Right atrium auricular region (tissue), 2 donors: ENCODE measurements at places on chromosomes 7 and 10. TPM values are rescaled to one million over a fixed set of nuclear protein-coding genes. Genes with fewer than 3 reads are reported as not detected.

- H3K27me3 ChIP-seq: no peaks in the 10 kb centered on the region
- no peaks in the 10 kb centered on the region for H3K36me3 ChIP-seq
- no peak for DNase-seq
- peak overlapping the region; percentile 90 for H3K27ac ChIP-seq
- peak overlapping the region; percentile 31 for H3K4me3 ChIP-seq
These were observed 177.3 kb upstream of the PHYHIPL start for GRCh38 chr10:58998924-58999713.

The LRRD1 gene
- 0.30 TPM for total RNA-seq

- DNase-seq: no peak
- H3K36me3 ChIP-seq: no peaks in the 10 kb centered on the region
- H3K27ac ChIP-seq: no peak overlapping the region
- H3K4me1 ChIP-seq: no peaks in the 10 kb centered on the region
These were observed 241.6 kb upstream of the CACNA2D1 start for GRCh38 chr7:82685214-82685613.

The PTPRZ1 gene
- total RNA-seq: 2.6 TPM

DNA sequence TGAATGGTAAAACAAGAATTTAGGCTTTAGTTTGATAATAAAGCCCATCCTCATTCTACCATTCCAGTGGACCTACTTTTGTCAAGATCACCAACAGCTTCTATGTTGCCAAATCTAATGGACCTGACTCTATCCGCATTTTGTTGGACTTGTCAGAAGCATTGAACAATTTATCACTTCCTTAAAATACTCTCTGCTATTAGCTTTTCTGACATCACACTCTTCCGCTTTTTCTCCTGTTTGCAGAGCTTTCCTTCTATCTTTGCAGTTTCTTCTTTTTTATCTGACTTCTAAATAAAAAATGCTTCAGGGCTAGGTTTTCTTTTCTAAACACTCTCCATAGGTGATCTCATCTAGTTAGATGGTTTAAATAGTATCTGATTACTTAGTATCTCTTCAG is 42.7 kb upstream of the SMIM30 start:
- no peak for DNase-seq
- H3K36me3 ChIP-seq: no peaks in the 10 kb centered on the region
- H3K4me1 ChIP-seq: no peaks in the 10 kb centered on the region
- no peak overlapping the region for H3K4me3 ChIP-seq
- no peak overlapping the region for H3K27ac ChIP-seq

GRCh38 chr10:35552650-35553342 is 52.3 kb upstream of the GJD4 start:
- peaks cover 16% of the 10 kb centered on the region for H3K36me3 ChIP-seq
- H3K27me3 ChIP-seq: no peaks in the 10 kb centered on the region
- no peak overlapping the region for H3K27ac ChIP-seq
- DNase-seq: no peak

GRCh38 chr10:33501161-33501560 is 166.7 kb upstream of the NRP1 start:
- no peaks in the 10 kb centered on the region for H3K27me3 ChIP-seq
- H3K36me3 ChIP-seq: no peaks in the 10 kb centered on the region
- no peak overlapping the region for H3K4me3 ChIP-seq
- H3K4me1 ChIP-seq: no peaks in the 10 kb centered on the region
- no peak for DNase-seq
- H3K27ac ChIP-seq: no peak overlapping the region

The OPN1SW gene
- not detected for total RNA-seq

DNA sequence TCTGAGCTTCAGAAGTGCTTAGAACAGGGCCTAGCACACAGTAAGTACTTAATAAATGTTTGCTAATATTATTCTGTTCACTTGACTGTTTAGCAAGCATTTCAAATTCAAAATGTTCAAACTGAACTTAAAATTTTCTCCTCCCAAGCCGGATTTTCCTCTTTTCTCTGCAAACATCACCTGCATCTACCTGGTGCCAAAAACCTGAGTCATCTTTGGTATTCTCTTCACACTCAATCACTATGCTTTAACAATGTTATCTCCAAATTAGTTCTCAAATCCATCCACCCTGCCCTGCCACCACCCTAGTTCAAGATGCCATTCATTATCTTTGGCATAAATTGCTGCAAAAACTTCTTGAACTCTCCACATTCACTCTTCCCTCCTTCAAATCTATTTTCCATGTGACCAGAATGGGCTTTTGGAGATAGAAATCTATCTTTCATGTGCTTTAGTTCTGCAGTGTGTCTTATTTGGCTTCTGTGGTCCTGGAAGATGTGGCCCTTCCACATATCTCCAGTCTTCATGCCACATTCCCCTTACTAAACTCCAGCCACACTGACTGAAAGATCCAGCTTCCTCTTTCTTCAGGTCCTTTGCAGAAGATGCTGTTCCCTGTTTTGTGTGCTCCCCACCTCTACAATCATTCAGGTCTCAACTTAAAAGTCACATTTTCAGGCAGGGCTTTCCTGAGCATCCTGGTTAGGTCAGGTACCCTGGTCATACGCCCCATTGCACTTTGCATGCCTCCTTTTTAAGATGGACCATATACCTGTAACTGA is 2.0 kb downstream of the GGCT start:
- H3K27ac ChIP-seq: no peak overlapping the region
- no peak for DNase-seq
- H3K27me3 ChIP-seq: no peaks in the 10 kb centered on the region
- no peak overlapping the region for H3K4me3 ChIP-seq
- no peaks in the 10 kb centered on the region for H3K4me1 ChIP-seq

DNA sequence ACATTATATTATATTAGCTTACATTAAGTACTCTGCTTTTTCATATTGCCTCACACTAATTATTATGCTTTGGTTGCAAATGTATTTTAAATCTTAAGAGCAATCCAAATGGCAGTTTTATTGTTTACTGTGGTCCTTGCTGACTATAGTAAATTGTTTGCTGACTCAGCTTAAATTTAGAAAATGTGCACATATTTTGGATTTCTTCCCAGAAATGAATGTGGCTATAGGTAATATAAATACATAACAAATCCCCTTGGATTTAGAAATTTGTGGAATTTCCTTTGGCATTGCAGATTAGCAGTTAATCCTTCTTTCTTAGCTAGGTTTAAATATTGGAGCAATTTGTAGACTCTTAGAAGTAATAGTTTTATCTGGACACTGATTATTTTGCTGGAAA is 565.8 kb downstream of the NRG3 start:
- DNase-seq: no peak
- no peak overlapping the region for H3K4me3 ChIP-seq
- no peak overlapping the region for H3K27ac ChIP-seq
- H3K36me3 ChIP-seq: no peaks in the 10 kb centered on the region
- no peaks in the 10 kb centered on the region for H3K4me1 ChIP-seq
- H3K27me3 ChIP-seq: no peaks in the 10 kb centered on the region

- H3K27me3 ChIP-seq: no peaks in the 10 kb centered on the region
- H3K36me3 ChIP-seq: no peaks in the 10 kb centered on the region
- H3K4me3 ChIP-seq: no peak overlapping the region
- peak; percentile 78 for DNase-seq
- no peaks in the 10 kb centered on the region for H3K4me1 ChIP-seq
These were observed 206.7 kb downstream of the KIAA1217 start for GRCh38 chr10:24415455-24416125.

The CDHR3 gene
- 0.79 TPM for total RNA-seq

DNA sequence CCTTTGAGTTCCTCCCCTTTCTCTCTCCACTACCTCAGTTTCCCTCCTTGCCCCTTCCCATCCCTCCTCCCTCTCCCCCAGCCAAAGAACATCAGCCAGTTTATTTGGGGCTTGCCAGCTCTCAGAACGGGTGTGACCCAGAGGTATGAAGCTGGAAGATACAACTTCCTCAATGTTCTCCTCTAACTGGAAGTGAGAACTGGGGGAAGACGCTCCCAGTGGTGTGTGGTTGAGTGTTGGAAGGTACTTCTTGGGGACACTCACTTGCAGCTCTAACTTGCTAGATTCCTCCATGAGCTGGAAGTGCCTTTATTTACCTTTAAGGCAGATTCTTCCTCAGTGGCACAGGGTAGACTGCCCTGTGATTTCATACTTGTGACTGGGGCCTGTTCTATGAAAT is 110.5 kb upstream of the HABP2 start:
- DNase-seq: no peak
- H3K27ac ChIP-seq: no peak overlapping the region
- H3K4me1 ChIP-seq: no peaks in the 10 kb centered on the region
- no peak overlapping the region for H3K4me3 ChIP-seq

DNA sequence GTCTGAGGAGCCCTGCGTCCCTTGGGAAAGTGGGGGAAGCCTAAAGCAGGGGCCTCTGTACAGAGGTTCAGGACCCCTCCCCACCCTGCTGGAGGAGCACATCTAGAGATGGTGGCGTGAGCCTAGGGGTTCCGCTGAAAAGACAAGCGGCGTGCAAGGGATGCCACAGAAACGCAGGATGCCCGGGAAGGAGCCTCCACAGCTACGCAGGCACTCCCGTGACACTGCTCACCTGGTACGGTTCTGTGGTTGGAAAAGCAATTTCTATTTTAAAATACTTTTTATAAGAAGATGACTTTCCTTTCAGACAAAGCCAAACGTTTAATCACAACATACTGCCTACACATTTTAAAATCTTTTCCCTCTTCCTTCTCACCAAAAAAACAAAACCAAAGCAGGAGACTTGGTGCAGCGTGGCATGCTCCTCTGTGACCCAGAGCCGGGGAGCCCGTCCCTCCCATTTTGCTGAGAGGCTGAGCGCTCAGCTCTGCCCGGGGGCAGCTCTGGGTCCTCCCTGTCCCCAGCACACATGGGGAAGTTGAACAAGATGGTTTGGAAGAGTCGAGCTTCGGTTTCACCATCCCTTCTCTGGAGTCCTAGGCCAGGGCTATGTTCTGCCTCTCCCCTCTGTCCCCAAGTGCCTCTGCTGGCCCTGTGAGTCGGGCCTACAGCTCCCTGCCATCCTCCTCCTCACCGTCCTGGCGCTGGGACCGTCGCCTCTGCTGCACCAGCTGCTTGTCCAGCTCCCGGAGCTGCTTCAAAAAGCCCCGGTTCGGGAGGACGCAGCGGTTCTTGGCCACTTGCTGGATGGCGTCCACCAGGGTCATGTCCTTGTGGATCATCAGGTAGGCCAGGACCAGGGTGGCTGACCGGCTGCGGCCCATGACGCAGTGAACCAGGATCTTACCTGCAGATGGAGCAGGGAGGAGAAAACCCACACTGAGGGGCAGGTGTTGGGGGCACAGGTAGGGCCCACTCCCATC is 74.0 kb upstream of the SAMD8 start:
- H3K27ac ChIP-seq: no peak overlapping the region
- H3K36me3 ChIP-seq: no peaks in the 10 kb centered on the region
- no peaks in the 10 kb centered on the region for H3K4me1 ChIP-seq
- no peak for DNase-seq
- no peaks in the 10 kb centered on the region for H3K27me3 ChIP-seq

The MYL10 gene
- total RNA-seq: not detected

- H3K4me1 ChIP-seq: no peaks in the 10 kb centered on the region
- no peak for DNase-seq
- no peak overlapping the region for H3K4me3 ChIP-seq
- no peaks in the 10 kb centered on the region for H3K36me3 ChIP-seq
These were observed 187.7 kb upstream of the VSTM2A start for GRCh38 chr7:54354436-54354835.

The AP5Z1 gene
- total RNA-seq: 7.5 TPM

The GRID1 gene
- total RNA-seq: 0.67 TPM

DNA sequence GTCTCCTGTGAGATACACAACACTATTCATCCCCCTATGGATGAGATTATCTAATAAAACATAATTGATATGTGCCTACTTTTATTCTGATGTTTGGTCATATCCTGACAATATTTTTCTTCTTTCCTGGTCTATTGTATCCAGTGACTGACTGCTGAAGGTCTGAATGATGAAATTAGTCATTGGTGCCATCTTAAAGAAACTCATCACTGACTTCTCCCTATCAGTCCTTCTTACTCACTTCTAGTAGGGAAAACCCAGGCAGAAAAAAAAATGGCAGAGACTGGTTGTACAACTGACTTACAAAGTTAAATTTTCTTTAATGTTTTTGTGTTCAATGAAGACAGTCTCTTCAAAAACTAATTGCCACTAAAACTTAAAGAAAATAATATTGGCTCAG is 377.4 kb downstream of the HTR7 start:
- no peak overlapping the region for H3K4me3 ChIP-seq
- no peaks in the 10 kb centered on the region for H3K27me3 ChIP-seq
- H3K27ac ChIP-seq: no peak overlapping the region
- H3K36me3 ChIP-seq: no peaks in the 10 kb centered on the region

- DNase-seq: no peak
- H3K27me3 ChIP-seq: no peaks in the 10 kb centered on the region
These were observed 12.2 kb upstream of the DUSP5 start for GRCh38 chr10:110485541-110485940.

The CEP55 gene
- 0.24 TPM for total RNA-seq

The COL26A1 gene
- not detected for total RNA-seq

- H3K27me3 ChIP-seq: no peaks in the 10 kb centered on the region
- H3K27ac ChIP-seq: no peak overlapping the region
- DNase-seq: no peak
These were observed 281.1 kb upstream of the KLF14 start for GRCh38 chr7:131014906-131015656.

DNA sequence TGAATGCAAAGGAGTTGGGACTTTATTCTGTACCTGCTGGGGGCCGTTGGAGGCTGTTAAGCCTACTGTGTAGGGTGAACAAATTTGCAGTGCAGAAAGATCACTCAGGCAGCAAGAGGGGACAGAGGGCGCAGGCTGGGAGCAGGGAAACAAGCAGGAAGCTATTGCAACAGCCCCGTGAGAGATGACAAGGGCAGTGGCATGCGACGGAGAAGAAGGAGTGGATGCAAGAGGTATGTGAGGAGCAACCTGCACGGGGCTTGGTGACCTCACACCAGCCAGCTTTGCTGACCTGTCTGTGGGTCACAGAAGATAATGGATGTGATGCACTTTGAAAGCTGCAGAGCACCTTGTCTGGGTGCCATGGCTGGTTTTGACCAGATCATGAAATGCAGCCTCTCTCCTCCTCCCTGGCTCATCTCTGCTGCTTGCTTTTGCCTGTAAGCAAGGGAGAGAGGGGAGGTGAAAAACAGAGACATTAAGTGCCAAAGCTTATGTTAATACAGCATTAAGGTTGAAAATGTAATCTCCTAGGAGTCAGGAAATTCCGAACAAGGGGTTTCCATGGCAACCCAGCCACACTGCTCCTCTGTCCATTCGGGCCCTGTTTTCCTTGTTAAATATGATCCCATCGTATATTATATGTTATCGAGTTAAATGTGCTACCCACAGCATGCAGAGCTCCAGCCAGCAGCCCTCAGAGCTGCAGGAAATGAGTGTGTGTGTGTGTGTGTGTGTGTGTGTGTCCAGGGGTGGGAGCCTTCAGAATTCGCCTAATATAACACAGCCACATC is 314.3 kb upstream of the ZMIZ1 start:
- H3K36me3 ChIP-seq: no peaks in the 10 kb centered on the region
- no peak for DNase-seq
- no peak overlapping the region for H3K27ac ChIP-seq
- no peak overlapping the region for H3K4me3 ChIP-seq
